ENCODE measurements at places on chromosomes 1 and 21.

DNA sequence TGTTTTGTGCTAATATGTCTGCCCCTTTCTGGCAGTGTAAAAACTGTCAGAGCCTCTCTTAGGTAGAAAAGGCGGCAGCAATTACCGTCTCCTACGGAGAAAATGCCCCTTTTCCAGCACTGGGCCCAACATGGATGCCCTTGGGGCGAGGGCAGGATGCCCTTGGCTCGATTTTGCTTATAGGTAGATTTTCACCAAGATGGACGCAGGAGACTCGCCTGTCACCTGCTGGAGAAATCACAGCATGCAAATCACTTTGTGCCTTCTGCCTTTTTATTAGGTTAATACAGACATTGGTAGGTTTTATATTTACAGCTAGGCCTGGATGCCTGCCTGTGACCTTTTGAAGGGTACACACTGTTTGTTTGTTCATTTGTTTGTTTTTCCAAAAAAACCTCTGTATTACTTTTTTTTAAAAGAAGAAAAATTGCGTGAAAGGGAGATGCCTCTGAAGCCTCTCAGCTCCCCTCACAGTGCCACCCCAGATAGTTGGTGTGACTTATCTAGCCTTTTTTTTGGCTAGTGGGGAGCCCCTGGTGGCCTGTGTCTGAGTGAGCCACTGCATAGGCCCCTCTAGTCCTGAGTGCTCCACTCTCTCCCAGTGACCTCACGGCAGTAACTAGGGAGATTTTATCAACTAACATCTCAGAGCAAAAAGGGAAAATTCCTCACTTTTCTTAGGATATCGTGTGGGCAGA, 2.5 kb downstream of the ATP1B1 start:
- H3K27me3 ChIP-seq = no peaks in the 10 kb centered on the region
- DNase-seq = peak; percentile 59
- peaks cover 56% of the 10 kb centered on the region for H3K4me1 ChIP-seq
- H3K4me3 ChIP-seq = peak overlapping the region; percentile 99

- no peaks in the 10 kb centered on the region for H3K36me3 ChIP-seq
- no peaks in the 10 kb centered on the region for H3K27me3 ChIP-seq
- no peak for DNase-seq
- peaks cover 7% of the 10 kb centered on the region for H3K4me1 ChIP-seq
- H3K27ac ChIP-seq = no peak overlapping the region
- no peak overlapping the region for H3K4me3 ChIP-seq
These were observed 13.9 kb downstream of the FAM151A start for GRCh38 chr1:54609301-54609921.

DNA sequence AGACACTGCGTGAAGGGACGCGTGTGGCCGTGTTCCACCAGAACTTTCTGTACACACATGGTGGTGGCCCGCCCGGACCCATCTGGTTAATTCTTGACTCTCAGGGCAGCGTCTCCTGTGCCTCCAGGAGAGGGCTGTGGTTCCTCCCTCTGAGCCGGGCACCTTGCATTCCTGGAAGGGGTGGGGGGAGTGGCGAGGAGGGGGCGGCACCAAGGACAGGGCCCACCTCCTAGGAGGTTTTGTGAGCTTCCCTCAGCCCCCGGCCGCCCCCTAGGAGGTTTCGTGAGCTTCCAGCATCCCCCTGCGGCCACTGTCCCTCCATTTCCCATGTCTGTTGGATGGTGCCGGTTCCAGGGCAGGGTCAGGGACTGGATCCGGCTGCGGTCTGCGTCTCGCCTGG, 28.9 kb downstream of the FAAP20 start:
- no peaks in the 10 kb centered on the region for H3K27me3 ChIP-seq
- no peaks in the 10 kb centered on the region for H3K4me1 ChIP-seq
- H3K36me3 ChIP-seq = peaks cover 2% of the 10 kb centered on the region
- H3K4me3 ChIP-seq = no peak overlapping the region

DNA sequence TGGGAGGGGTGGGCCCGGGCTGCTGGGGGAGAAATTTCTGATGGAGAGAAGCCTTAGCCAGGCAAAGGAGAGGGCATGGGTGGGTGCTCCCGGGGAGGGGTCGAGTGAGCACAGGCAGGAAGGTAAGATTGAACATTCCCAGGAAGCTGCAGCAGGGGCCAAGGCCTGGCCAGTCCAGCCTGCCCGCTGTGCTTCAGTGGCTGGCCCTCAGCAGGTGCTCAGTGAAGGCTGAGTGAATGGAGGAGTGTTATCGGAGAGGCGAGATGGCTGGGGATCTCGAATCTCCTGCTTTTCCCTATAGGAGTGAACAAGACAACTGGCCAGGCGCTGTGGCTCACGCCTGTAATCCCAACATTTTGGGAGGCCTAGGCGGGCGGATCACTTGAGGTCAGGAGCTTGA, 20.9 kb downstream of the SPSB1 start:
- H3K4me3 ChIP-seq = no peak overlapping the region
- no peaks in the 10 kb centered on the region for H3K27me3 ChIP-seq
- H3K36me3 ChIP-seq = no peaks in the 10 kb centered on the region
- DNase-seq = no peak

GRCh38 chr1:202879128-202879527, 9.8 kb downstream of the RABIF start:
- no peaks in the 10 kb centered on the region for H3K36me3 ChIP-seq
- no peaks in the 10 kb centered on the region for H3K4me1 ChIP-seq
- H3K27ac ChIP-seq = no peak overlapping the region

DNA sequence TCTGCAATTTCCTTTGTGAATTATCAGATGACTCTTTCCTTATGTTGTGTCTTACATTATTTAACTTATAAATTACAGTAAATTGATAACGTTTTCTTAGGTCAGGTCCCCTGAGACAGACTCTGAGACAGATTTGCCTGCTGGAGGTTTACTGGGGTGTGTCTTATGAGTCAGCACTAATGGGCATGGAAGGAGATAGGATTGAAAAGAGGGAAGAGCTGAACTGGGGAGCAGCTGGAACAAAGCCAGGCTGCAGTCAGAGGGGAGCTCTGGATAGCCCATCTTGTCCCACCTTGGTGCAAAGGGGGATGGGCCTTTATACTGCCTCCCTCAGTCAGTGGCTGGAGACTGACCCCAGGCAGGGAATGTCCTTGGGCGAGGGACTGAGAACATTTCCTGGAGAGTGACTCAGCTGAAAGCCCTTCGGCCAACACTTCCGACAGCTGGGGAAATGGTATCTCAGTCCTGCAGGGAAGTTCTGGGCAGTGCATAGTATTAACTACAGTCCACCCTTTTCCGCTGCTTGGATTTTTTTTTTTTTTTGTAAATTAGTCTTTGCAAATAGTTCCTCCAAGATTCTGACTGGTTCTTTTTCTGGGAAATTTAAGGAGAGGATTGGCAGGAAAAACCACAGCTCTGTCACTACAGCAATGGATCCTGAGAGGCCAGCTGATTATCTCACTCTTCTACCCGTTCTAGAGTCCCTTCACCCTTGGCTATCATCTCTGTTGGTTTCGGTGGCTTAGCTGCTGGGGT, 39.1 kb upstream of the CDC42BPA start:
- no peaks in the 10 kb centered on the region for H3K27me3 ChIP-seq
- H3K4me1 ChIP-seq = peaks cover 17% of the 10 kb centered on the region
- no peak overlapping the region for H3K4me3 ChIP-seq

- no peak for DNase-seq
- no peaks in the 10 kb centered on the region for H3K36me3 ChIP-seq
- H3K27me3 ChIP-seq = no peaks in the 10 kb centered on the region
- H3K4me1 ChIP-seq = 0 out of 2 replicates have a peak, but pooled peaks cover 4% of the 10 kb centered on the region
- H3K27ac ChIP-seq = no peak overlapping the region
- H3K4me3 ChIP-seq = peak overlapping the region; percentile 67
These were observed 62.4 kb downstream of the CD247 start for GRCh38 chr1:167455786-167456446.

DNA sequence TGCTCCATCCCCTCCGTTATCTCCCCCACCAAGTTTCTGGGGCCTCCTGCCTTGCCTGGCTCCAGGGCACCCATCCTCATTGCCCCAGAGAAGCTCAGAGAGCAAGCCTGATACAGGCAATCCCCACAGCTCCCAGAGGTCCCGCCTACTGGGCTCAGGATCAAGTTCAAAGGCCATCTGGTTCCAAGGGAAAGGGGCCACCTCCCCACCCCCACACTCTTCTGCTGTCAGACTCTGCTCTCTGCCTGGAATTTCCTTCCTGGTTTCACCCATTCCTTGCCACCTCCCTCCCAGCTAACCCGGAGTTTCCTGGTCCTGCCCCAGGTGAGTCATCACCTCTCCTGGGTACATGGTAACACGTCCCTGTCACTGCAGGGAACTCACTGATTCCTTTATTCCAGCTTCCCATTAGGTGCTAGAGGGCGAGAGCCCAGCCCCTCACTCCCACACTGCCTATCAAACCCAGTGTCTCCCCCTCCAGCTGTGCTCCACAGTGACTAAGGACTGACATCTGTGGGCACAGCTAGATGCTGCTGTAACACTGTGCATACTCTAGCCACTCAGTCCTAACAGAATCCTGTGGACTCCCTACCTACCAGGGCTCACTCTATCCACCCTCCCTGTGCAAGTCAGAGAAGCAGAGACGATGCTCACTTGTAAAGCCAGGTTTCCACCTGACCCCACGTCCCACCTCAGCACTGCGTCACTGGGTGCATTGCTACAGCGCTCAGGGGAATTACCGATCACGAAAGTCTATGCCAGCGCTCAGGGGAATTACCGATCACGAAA, 21.8 kb downstream of the RSPH1 start:
- no peaks in the 10 kb centered on the region for H3K27me3 ChIP-seq
- peaks cover 19% of the 10 kb centered on the region for H3K4me1 ChIP-seq
- H3K4me3 ChIP-seq = no peak overlapping the region
- H3K36me3 ChIP-seq = no peaks in the 10 kb centered on the region

- peak overlapping the region; percentile 54 for H3K27ac ChIP-seq
- no peak for DNase-seq
- peak overlapping the region; percentile 99 for H3K4me3 ChIP-seq
- peaks cover 34% of the 10 kb centered on the region for H3K4me1 ChIP-seq
These were observed 1.1 kb downstream of the RASAL2 start for GRCh38 chr1:178094739-178095645.

GRCh38 chr21:33937146-33937545, 21.5 kb upstream of the ATP5PO start:
- H3K27ac ChIP-seq = no peak overlapping the region
- no peak for DNase-seq
- no peaks in the 10 kb centered on the region for H3K36me3 ChIP-seq
- peaks cover 15% of the 10 kb centered on the region for H3K4me1 ChIP-seq
- H3K4me3 ChIP-seq = no peak overlapping the region

GRCh38 chr1:111486431-111486830, 12.6 kb downstream of the C1orf162 start:
- H3K4me1 ChIP-seq = no peaks in the 10 kb centered on the region
- H3K27ac ChIP-seq = no peak overlapping the region
- no peaks in the 10 kb centered on the region for H3K27me3 ChIP-seq

GRCh38 chr1:26597629-26598039, 68.1 kb downstream of the RPS6KA1 start:
- DNase-seq = no peak
- no peaks in the 10 kb centered on the region for H3K4me1 ChIP-seq
- H3K27ac ChIP-seq = no peak overlapping the region
- H3K27me3 ChIP-seq = no peaks in the 10 kb centered on the region

DNA sequence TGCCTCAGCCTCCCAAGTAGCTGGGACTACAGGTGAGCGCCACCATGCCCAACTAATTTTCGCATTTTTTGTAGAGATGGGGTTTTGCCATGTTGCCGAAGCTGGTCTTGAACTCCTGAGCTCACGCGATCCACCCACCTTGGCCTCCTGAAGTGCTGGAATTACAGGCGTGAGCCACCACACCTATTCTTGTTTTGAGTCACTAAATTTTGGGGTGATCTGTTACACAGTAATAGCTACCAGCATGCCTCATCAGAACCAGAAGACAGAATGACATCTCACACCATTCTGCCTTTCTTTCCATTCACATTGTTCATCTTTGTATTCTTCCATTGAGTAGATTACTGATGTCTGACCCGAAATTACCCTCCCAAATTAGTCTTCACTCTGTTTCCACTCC, 9.1 kb downstream of the RHBDL2 start:
- DNase-seq = no peak
- H3K4me3 ChIP-seq = no peak overlapping the region
- no peak overlapping the region for H3K27ac ChIP-seq
- no peaks in the 10 kb centered on the region for H3K27me3 ChIP-seq
- no peaks in the 10 kb centered on the region for H3K36me3 ChIP-seq

DNA sequence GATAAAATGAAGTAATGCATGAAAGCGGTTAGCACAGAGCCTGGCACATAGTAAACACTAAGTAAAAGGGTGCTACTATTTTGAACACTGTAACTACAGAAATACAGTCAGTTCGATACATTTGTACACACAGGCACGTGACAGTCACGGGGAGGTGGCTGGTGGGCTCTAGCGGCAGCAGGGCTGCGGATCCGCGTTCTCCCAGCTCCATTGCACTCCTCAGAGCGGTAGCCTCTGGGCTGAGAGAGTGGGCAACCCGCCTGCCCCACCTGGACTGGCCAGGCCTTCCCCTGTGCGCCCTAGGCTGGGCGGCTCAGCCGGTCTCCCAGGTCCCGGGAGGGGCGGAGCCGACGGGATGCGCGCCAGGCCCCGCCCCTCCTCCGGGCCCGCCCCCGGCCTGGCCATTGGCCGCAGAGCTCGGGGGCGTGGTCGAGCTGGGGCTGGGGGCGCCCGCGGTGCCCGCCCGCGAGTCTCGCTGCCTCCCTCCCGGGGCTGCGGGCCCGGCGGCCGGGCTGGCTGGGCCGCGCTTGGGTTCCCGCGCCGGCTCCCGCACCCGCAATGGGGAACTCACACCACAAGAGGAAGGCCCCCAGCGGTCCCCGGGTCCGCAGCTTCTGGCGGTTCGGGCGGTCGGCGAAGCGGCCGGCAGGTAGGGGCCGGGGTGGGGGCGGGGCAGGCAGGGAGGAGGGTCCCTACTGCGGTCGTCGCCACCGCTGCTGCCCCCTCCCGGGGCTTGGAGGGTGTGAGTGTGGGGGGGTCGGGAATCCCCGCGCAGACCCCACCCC, 51.2 kb upstream of the SYNC start:
- H3K36me3 ChIP-seq = no peaks in the 10 kb centered on the region
- DNase-seq = no peak
- peak overlapping the region; percentile 93 for H3K27ac ChIP-seq
- H3K4me1 ChIP-seq = peaks cover 33% of the 10 kb centered on the region
- H3K27me3 ChIP-seq = no peaks in the 10 kb centered on the region

GRCh38 chr1:75233302-75233929, 99.2 kb downstream of the LHX8 start:
- no peak overlapping the region for H3K27ac ChIP-seq
- no peak for DNase-seq
- H3K4me3 ChIP-seq = no peak overlapping the region
- no peaks in the 10 kb centered on the region for H3K4me1 ChIP-seq
